ENCODE measurements at places on chromosomes 13 and 19.

DNA sequence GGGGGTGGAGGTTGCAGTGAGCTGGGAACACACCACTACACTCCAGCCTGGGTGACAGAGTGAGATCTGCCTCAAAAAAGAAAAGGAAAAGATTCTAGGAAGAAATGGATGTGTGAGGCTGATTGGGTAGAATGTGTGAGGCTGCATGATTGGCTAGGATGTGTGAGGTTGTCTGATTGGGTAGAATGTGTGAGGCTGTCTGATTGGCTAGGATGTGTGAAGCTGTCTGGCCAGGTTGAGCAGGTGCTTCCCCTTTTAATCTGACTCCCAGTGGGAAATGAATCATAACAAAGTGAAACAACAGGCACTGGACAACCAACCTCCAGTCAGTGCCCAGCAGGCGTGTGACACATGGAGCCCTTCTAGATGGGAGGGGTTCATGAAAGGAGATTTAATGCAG, 14.7 kb downstream of the C13orf46 start:
- DNase-seq, result no peak

DNA sequence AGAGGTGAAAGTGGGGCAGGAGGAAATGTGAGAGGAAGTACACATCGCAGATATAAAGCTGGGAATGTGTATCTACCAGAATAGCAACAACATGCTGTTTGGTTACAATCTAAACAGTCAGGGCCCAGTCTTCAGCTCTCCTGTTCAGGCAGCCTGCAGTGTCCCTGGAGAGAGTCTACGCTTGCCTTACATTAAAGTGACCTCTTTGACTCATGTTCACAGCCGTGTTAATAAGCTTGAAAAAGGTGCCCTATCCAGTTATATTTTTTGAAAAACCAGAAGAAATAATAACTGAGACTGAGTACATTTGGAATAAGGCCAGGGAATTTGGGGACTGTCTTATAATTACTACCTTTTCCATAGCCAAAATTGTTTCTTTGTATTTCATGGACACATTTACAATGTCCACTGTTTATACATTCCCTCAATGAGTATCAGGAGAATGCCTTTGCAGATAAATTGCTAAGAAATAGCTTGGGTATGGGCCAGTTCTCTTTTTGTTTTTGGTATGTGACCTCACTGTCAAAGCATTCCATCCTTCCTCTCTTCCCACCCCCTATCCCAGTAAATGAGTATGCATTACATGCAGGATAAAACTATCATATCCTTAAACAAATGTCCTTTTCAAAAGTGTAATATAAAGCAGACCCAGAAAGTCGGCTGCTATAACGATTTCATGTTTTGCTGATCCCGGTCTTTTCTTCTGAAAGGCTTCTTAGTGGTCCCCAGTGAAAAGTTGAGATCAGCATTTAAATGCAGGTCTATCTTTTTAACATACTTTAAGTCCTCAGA, 82.6 kb downstream of the PCDH9 start:
- DNase-seq, result no peak

DNA sequence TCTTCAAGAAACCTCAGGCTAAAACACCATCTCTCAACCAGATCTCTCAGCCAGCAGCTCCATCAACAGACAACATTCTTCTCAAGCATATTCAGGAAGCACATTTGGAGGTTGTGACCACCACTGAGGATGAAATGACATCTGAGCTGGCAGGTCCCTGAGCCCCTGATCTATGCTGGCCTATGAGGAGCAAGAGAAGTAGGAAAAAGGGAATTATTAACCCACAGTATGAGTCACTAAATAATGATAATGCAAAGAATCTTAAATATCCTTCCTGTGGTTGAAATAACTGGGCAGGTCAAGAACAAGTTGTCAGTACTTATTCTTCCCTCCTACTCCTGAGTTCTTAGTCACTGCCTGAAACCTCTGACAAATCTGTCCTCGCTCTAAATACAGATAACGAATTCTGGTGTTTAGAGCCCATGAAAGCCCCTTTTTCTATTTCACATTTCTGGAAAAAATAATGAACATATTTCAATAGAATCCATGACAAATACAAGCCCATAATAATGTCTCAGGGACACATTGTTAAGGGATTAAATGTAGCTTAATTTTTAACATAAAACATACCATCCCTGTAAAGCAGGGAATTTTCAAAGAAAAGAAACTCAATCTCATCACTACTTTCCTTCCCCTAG, 225.8 kb upstream of the IRS2 start:
- DNase-seq, result no peak

GRCh38 chr13:109977212-109977968, 191.0 kb upstream of the IRS2 start:
- DNase-seq, result no peak

DNA sequence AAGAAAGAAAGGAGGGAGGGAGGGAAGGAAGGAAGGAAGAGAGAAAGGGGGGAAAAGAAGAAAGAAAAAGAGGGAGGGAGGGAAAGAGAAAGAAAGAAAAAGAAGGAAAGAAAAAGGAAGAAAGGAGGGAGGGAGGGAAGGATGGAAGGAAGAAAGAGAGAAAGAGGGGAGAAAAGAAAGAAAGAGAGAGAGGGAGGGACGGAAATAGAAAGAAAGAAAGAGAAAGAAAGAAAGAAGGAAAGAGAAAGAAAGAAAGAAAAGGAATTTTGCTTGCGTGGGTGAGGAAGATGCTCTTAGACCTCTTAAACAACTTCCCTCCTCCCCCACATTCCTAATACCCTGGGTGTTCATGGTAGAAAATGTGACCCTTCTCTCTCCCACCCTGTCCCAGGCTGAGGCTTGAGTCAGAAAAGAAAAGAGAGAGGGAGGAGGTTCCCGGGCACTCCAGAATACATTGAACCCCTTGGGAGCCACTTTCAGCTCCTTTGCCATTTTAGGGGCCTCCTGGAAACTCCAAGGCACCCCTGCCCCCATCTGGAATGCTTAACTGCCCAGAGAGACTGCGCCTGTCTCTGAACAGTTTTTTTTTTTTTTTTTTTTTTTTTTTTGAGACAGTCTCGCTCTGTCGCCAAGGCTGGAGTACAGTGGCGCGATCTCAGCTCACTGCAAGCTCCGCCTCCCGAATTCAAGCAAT, 9.2 kb upstream of the KANK3 start:
- DNase-seq, result no peak

GRCh38 chr13:73616861-73617260, 517.3 kb downstream of the KLF12 start:
- DNase-seq, result no peak

- DNase-seq, result no peak
Observed at GRCh38 chr13:23696610-23697009, 126.4 kb downstream of the TNFRSF19 start.

- DNase-seq, result no peak
Observed at GRCh38 chr13:113084094-113084942, 21.3 kb upstream of the F7 start.

GRCh38 chr19:19434483-19435045, 29.1 kb downstream of the GATAD2A start:
- no peak for DNase-seq

GRCh38 chr13:78806457-78806856, 147.5 kb upstream of the OBI1 start:
- DNase-seq, result no peak

DNA sequence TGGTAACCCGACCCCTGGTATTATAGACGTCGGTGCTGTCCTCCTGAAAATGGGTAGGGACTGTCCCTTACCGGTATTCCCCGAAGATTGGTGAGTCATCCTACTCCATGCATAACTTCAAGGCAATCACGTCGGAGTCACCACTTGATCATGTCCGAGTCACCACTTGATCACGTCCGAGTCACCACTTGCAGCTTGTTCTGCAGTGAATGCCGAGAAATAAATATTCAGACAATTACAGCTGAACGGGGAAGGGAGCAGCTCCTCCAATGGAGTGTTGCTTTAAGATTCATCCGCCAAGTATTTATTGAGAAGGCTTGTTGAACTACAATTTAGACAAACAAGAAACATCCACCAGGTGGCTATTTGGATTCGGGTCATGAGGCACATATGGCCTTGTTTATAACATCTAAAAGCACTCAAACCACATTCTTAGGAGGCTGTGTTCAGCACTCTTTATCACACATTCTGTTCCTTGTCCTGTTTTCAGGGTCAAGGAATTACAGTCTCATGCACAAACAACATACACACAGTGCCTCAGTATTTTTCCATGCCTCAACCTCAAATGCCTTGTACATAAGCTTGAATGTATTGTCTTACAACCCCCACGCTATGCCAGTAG, 43.1 kb downstream of the ZNF726 start:
- no peak for DNase-seq

- no peak for DNase-seq
Observed at GRCh38 chr19:28578786-28579505, 634.0 kb downstream of the UQCRFS1 start.

DNA sequence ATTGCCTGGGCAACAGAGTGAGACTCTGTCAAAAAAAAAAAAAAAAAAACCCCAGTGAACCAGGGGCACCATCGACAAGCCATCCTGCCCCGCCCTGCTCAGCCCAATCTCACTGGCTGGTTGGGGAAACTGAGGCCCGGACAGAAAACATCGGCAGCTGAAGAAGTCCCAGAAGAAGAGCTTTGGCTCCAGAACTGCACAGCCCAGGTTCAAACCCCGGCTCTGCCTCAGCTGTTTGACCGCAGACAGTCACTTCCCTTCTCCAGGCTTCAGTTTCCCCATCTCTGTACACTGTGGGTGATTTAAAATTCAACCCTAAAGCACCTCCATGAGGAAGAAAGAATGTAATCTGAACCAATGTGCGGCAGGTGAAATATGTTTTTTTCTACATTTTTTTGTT, 9.4 kb upstream of the SEMA6B start:
- no peak for DNase-seq

- DNase-seq, result no peak
Observed at GRCh38 chr13:50412046-50412617, 396.9 kb downstream of the KCNRG start.

GRCh38 chr19:42401365-42402303, 11.5 kb upstream of the CNFN start:
- DNase-seq, result peak; percentile 57

GRCh38 chr13:111076155-111077013, 38.7 kb upstream of the ARHGEF7 start:
- DNase-seq, result no peak

- DNase-seq, result peak; percentile 36
Observed at GRCh38 chr19:55640577-55641425, at the start of gene ZNF580. TSS of gene ZNF580 (plus strand) at chr19:55641002. CDS start at chr19:55642509, 1,507 bp downstream.

GRCh38 chr19:44530777-44531176, 1.3 kb upstream of the CEACAM20 start:
- DNase-seq, result no peak

Data from activated CD4-positive, CD25-positive, alpha-beta regulatory T cell (primary cell).